ENCODE measurements at places on chromosomes 4 and X.
A peak's percentile ranks its signal among the peaks of the same experiment; 100 is the strongest.

DNA sequence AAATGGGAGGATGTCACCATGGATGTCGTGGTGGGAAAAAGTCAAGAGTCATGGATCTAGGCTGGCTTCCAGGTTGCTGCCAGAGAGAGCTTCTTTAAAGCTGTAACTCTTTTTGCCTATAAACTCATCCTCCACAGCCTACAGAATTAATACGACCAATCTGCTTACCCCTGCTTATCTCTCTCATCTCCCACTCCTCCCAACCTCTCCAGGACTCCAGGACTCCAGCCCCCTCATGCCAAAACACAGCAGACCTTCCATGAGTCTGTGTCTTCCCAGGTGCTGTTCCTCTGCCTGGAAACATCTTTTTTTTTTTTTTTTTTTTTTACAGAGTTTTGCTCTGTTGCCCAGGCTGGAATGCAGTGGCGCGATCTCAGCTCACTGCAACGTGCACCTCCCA lies 15.3 kb upstream of the SLC10A4 start:
- DNase-seq: no peak

DNA sequence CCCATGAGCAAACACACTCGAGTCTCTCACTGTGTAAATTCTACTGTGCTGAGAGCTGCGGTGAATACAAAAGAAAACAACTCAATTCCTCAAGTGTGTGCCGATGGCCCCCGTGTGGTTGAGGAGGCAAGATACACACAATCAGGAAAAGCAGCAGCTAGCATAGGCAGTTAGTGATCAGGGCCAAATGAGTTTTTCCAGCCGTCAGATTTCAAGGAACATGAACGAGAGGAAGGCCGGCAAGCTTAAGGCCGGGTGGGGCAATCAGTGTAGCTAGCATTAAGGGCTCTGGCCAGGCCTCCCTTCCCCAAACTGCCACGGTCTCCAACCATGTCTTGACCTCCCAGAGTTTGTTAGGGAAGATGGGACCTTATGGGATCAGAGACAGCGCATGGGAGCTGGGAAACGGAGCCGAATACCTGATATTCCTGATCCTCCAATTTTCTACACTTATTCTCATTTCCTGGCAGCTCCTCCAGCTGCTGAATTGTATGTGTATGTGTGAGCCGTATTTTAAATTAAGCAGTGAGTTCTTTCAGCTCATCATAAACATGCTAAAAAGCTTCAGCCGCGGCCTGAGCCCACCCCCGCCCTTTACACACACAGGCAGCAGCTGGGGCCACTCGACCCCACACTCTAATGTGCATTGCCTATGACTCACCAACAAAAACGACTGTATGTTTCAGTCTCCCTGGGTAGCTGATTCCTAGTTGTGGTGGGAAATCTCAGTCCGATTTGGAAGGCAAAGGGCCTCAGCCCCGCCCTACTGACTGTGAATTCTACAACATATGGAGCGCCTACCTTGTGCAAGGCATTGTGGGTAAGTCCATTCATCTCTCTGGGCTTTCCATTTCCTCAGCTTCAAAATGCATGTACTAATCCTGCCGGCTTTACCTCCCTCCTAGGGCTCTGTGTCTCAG lies 59.9 kb downstream of the RTL9 start:
- no peak for DNase-seq

DNA sequence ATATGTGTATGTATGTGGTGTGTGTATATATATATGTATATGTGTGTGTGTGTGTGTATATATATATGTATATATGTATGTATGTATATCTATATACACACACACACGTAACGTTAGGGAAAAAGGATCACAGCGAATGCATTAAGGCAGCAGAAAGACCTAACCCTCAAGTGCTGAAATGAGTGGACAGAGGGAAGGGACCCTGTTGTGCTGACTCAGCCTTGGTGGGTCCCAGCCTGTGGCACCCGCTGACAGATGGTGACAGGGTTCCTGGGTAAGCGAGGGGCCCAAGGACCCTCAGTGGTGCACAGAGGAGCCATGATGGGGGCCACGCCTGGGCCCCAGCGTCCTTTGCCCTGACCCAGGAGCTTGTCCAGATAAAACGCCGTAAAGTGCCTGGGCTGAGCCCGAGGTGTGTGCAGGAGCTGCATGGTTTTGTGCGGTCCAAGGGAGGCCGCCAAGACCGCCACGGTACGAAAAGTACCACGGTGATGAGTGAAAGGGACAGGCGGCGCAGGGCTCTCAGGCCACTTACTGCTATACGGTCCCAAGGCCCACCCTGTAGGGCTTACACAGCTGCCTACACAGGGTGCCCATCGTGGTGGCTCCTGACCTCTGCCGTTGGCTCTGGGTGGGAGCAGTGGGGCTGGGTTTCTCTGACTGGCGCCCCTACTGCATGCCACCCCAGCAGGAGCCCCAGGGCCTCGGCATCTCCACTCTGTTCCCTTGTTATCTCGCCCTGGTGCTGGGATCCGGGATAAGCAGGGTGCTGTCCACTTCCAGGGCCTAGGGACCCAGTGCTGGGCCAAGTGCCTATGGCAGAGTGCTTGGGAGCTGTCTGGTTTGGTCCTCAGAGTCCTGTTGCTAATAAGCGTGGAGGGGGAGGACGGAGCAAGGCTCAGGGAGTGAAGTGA lies 10.0 kb downstream of the SH3BP2 start:
- peak; percentile 12 for DNase-seq

- no peak for DNase-seq
Observed at GRCh38 chr4:794900-795725, 30.8 kb downstream of the CPLX1 start.

DNA sequence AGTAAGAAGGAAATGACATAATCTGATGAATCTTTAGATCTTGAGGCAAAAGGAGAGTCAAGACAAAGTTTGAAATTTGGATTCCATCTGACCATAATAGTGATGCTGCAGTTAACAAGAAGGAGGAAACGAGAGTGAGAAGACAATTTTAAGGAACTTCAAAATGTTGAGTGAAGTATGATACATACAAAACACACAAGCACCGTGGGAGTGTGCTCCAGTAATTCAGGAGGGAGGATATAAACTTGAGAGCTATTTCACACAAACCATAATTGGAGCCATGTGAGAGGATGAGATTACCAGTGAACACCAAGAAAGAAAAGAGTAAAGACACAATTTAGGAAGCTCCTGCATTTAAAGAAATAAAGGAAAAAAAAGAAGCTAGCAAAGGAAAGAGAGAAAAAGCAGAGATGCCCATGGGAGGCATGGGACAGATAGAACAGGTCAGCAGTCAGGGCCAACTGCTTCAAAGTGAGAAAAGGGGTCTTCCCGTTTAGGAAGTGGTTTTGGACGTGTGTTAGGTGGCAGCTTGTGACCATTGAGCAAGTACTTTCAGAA lies 150.7 kb upstream of the SLC7A11 start:
- no peak for DNase-seq

DNA sequence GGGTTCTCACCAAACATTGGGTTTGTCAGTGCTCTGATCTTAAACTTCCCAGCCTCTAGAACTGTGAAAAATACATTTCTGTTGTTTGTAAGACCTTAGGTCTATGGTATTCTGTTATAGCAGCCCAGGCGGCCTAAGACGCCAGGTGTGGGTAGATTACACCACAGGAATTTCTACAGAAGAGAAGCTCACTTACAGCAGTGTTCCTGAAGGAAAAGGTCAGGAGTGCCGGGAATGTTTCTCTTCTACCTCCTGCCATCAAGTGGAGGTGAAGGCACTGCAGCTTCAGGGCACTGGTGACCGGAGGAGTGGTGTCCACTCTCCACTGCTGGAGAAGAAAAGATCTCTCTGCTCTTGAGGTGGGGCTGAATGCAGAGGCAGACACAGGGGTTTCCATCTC lies 45.7 kb downstream of the FHDC1 start:
- DNase-seq: no peak

- no peak for DNase-seq
Observed at GRCh38 chrX:31543634-31544033, 471.8 kb upstream of the FTHL17 start.

DNA sequence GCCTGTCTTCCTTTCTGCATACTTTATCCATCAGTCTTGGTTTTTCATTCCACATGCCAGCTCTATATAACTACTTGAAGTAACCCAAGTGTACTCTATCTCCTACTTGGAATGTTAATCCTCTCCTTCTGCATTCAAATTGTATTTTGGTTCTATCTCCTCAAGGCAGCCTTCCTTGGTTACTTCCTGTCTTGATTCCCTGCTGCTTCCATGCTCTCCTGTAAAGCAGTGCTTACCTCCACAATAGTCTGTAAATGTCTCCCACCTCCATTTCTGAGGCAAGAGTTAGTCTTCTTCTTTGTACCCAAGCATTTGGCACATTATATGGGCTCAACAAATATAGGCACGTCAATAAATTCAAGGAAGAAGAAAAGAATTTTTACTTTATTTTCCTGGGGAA lies 298.4 kb downstream of the ARHGAP24 start:
- DNase-seq: no peak

DNA sequence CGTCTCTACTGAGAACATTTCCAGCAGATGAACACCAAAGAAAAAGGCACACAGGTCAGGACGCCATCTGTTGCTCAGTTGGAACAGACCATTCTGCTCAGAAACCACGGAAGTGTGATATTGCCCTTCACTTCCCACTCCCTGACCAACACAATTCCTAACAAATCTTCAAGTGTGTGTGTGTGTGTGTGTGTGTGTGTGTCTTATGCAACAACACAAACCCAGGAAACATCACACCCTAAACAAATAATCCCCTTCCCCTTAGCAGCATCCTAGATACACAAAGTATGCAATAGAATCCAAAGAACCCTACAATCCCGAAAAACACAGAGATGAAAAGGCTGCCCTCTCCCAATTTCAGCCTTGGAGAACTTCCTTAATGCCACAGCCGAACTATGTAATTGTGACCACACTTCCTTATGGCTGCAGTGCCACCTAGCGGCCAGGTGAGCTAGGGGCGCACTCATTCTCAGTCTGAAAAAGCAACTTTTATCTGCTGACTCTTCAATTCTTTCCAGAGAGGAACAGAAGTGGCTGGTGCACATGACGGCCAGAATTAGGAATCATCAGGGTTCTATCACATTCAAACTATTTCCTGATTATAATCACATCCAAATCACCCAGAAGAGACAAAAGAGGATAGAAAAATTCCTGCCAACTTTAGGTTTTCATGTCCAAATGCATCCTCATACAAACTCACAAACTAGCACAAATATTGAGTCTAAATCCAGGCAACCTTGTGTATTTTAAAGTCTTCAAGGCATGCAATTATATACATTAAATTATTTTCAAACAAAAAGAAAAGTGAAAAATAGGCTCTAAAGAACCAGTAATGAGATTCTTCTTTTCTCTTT lies 164.9 kb downstream of the DHX15 start:
- DNase-seq: no peak

DNA sequence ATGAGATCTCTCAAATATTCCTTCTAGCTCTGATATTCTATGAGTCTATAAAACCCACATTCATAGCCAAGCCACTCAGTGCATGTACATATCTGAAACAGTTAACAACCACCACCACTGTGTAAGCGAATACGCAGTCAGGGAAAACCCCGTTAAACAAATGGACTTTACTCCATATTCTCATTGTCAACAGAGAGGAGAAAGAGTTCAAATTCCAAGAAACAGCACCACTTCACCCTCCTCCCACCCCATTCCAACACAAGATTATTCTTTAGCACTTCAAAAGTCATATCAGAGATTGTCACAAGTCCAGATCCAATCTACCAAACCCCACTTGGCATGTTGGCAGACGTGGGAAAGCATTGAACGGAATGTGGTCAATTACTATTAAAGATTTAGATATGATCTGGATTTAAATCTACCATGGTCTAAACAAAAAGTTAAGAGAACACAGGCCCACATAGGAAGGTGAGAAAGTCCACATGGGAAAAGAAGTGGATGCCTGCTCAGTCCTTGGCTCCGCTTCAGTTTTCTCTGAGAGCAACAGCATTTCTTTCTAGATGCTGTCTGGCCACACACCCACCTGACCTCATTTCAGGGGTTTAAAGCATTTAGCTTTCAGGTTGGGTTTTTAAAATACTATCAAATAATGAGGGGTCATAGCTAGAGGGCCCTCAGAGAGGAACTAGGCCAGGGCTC lies 39.8 kb upstream of the KLHL13 start:
- no peak for DNase-seq

DNA sequence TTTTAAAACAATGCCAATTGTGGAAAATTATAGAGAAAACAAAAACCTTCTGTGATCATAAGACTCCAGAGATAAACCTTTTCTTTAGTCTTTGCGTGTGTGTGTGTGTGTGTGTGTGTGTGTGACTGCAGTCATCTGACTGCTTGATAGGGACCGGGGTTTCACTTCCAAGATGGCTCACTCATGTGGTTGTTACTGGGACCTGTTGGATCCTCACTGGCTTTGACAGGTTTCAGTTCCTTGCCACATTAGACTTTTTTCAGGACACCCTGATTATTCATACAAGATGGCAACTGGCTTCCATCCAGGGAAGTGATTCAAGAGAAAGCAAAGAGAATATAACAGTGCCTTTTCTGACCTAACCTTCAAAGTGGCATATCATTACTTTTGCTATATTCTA lies 21.9 kb upstream of the MAD2L1 start:
- no peak for DNase-seq

- no peak for DNase-seq
Observed at GRCh38 chr4:47251348-47252135, 212.0 kb downstream of the COMMD8 start.

GRCh38 chr4:85762529-85762871 lies 287.6 kb downstream of the ARHGAP24 start:
- no peak for DNase-seq

DNA sequence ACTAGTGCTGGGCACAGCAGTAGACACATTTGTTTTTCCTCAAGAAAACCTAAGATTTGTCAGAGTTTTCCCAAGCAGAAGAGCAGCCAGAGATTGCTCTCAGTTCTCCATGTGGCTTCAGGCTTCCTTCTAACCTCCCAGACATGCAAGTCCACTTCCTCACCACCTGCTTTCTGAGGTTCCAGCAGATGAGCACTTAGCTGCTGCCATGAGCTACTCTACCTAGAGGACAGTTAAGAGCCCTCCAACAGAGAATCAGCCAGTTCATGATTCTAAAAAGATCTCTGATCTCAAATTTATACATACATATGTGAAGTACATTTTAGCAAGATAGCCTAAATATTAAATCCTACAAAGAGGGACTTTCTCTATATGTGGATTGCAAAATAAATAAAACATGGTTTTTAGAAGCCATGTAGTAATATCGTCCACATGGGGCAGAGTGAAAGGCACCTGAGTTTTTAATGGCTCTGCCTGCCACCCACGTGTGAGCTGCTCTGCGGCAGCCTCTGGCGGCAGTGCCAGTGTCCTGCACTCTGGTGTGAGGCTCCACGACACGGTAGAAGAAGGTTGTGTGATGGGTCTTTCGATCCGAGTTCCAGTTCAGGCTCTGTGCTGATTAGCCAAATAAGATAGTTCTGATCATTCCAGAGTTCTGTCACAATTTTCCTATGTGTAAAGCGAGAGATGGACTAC lies 10.3 kb downstream of the CYP4V2 start:
- peak; percentile 66 for DNase-seq

DNA sequence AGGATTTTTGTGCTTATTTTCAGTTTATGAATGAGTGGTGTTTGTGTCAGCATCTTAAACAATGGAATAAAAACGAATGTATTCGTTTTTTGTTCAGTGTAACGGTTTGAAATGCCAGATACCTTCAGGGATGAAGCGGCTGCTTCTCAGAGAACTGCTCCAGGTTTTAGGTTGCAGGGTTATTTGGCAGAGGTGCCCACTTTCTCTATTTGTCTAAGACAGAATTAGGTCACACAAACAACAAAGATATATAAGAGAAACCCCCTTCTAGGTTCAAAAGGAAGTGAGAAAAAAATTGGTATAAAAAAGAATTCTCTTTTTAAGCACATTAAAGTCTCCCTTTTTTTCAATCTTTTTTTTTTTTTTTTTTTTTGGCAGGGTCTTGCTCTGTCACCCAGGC lies 98.9 kb downstream of the MFAP3L start:
- DNase-seq: no peak
